ENCODE measurements at places on chromosomes 7 and 10.

DNA sequence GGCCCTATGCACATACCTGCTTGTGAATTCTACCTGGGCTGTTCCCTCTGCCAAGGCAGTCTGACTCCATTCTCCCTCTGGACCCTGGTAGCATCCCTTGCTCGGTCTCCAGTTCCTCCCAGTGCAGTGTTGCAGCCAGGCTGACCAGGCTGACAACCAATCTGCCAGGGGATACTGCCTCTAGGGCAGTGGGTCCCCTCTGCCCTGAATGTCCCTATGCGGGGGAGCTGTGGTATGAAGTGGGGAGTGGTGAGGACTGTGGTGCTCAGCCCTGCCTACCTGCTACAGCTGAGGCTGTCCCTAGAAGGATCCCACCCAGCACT, 48.0 kb upstream of the CAMK2B start:
- no peak for DNase-seq

GRCh38 chr7:122572706-122573105, 126.2 kb downstream of the RNF133 start:
- DNase-seq = no peak

DNA sequence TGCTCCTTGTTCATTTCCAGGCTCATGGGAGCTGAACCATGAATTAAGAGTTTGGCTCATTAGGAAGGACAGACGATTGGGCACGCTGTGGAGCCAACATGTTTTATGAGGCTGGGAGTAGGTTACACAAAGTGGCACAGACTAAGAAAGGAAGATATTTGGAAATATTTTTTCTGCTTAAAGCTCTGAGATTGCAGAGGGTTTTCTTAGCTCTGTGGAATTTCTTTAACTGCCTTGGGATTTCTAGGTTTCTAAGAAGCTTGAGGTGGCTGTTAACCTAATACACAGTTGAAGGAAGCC, 344.6 kb downstream of the RNLS start:
- no peak for DNase-seq

DNA sequence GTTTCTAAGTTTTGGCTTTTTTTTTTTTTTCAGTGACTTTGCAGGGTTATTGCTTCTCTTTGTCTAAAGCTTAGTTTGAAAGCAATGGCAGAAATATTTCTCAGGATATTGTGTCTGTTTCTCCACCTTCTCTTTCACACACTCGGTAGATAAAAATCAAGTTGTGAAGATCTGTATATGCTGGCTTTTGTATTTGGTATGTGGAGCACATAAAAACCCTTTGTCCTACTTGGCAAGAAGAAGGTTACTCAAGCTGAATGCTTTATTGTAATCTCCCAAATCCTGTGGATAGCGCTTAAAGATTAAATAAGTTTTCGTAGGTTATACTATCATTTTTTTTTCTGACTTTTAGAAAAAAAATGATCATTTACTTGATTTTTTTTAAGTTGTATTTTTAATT, 172.4 kb downstream of the CDCA7L start:
- no peak for DNase-seq

- DNase-seq = no peak
Observed at GRCh38 chr7:94391726-94392392, 2.8 kb upstream of the COL1A2 start.

GRCh38 chr7:54664235-54665228, 94.5 kb downstream of the SEC61G start:
- DNase-seq = peak; percentile 66

GRCh38 chr7:29881724-29882123, 75.4 kb downstream of the WIPF3 start:
- DNase-seq = no peak

DNA sequence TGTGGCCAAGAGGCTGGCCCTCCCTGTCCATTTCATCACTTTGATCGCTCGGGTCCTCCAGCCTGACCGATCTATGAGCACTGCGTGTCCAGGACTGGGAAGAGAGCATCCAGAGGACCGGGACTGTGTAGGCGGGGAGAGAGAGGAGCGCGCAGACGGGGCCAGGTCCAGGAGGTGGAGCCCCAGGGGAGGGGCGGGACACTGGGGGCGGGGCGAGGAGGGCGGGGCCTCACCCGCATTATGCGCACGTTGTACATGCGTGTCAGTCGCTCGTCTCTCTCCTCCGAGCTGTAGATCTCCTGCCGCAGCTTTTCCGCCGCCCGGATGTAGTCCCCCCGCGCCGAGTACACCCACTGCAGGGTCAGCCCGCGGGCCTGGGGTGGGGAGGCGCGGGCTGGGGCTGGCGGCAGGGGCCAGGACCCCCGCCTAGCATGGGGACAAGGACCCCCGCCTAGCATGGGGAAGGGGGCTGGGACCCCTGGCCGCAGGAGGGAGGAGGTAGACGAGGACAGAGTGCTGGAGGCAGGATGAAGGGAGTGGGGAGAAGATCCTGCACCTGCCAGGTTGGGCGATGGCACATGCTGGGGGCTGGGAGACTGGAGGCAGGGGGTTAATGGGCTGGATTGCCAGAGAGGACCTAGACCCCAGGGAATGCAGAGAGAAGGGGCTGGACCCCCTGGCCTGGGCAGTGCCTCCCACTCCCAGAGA, 14.3 kb downstream of the MOSPD3 start:
- DNase-seq = peak; percentile 100

DNA sequence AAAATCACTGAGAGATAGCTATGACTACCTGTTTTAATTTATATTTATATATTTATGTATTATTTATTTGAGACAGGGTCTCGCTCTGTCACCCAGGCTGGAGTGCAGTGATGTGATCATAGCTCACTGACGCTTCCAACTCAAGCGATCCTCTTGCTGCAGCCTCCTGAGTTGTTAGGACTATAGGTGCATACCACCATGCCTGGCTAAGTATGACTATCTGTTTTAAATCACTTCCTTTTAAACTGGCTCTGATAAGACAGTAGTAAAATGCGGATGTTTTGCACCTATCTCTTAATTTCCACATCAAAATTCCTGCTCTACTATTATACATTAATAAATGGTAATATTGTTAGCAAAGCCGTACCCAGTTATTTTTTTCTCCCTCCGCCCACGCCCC, 41.8 kb downstream of the DNMBP start:
- no peak for DNase-seq

- DNase-seq = no peak
Observed at GRCh38 chr10:91220954-91221675, 652 bp downstream of the PCGF5 start.

DNA sequence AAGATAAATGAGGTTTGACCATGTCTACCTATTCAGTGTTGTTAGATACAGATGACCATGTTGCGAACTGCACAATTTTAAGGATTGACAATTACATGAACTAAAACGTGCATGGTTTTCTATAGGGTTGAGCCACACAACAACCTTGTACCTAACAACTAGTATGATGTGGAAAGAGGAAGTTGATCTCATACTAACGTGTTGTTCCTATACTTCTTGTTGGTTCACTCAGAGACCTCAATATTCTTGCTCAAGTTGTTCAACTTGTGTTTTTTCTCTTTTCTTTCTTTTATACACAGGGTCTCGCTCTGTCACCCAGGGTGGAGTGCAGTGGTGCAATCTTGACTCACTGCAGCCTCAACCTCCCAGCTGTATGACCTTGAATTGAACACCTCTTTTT, 6.1 kb upstream of the KEL start:
- no peak for DNase-seq

DNA sequence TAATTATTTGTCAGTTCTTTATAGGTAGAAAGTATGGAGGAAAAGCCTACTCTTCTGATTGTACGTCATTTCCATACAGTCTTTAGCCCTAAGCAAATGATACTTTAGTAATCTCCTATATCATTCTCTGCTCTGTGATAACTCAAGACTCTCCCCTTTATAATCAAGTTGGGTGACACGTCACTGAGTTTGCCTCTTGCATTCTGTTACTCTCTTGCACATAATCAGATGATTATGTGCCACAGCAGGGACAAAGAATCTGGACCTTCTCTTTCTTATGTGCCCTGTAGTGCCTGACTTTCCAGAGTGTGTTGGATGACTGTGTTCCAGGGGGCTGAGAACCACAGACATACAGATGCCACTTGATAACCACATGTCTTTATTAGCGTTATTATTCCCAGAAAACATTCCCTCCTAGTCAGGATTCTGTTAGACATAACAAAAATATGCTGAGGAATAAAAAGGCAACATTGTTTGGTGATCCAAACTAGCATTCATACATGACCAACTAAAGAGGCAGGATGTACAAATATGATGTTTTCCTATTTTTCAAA, 116.4 kb upstream of the HGF start:
- DNase-seq = no peak

DNA sequence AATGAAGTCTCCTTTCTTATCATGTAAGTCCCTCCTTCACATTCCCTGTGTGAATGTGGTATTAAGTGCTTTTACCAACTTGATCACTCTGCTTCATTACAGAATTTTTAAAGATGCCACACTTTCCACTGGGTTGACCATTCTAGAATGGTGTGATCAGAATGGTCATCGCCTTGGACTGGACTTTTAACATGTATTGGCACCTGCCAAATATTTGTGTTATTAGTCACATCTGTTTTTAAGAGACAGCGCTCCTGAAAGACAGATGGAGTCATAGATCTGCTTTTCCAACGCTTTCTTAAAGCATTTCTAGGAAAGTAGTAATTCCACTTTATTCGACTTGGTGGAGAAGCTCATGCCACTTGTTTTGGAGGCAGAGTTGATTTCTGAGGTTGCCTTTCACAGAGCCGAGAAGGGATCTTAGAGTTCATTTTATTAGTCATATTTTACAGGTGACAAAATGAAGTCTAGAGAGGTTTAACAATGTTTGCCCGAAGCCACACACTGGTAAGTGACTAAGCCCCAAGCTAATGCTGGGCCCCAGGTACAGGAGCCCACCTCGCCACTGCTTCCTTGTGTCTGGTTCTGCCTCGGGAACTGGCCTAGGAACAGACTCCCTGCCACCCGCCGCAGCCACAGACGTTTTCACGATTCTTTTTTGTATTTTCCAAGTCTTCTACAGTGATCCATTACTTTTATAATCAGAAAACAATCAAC, 10.4 kb upstream of the BAMBI start:
- no peak for DNase-seq

DNA sequence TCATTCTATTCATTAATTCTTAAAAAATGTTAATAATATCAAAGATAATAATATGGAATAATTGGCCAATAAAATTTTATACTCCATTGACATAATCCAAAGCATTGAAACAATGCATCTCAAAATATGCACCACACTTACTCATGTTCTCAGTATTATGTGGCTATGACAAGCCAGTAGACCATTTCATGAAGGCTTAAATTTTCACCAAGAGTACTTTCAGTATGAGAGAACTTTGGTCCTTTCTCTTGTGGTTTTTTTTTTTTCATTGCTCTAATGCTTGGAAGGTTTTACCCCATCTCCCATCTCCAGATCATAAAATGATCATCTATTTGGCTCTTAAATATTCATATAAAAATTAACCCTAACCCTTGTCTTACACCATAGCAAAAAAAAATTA, 45.5 kb upstream of the TMEM140 start:
- DNase-seq = no peak

DNA sequence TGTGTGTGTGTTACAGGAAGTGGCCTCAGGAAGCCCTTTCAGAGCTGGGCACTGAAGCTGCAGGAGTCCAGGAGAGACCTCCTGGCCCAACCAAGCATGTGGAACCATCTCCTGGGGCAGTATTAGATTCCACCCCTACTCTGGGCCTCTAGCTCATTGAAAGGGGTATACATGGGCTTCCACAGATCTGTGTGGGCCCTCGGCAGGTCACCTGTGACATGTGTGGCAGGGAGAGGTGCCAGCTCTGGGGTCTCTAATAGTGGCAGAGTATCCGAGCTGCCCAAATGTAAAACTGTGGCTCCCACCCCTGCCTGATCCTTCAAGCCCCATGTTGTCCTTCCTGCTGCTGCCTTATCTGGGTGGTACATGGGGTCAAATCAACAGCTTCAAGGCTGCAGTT, 144.1 kb downstream of the GLCCI1 start:
- DNase-seq = no peak

DNA sequence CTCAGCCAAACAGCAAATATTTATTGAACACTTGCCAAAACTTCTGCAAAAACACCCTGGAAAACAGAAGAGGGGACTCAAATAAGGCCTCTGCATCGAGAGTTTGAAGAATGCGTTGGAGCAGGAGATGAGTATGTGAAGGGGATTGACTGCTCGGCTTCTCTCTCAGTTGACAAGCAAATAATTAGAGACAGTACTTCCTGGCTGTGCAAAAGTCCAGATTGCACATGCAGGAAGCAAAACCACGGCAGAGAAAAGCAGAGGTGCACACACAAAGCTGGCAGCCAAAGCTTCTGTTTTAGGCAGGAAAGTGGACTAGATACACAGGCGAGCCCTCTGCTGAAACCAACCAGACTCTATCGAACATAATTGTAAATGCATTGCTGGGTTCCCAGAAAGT, 343.6 kb upstream of the MGMT start:
- no peak for DNase-seq

Data from D721Med (cell line).